ENCODE measurements at places on chromosomes 6 and 20.

- DNase-seq, result no peak
Observed at GRCh38 chr20:25453035-25453810, 45.8 kb downstream of the GINS1 start.

GRCh38 chr6:128899341-128900050 is 16.6 kb downstream of the LAMA2 start:
- no peak for DNase-seq

- DNase-seq, result no peak
Observed at GRCh38 chr6:147704691-147705090, 196.2 kb downstream of the SAMD5 start.

DNA sequence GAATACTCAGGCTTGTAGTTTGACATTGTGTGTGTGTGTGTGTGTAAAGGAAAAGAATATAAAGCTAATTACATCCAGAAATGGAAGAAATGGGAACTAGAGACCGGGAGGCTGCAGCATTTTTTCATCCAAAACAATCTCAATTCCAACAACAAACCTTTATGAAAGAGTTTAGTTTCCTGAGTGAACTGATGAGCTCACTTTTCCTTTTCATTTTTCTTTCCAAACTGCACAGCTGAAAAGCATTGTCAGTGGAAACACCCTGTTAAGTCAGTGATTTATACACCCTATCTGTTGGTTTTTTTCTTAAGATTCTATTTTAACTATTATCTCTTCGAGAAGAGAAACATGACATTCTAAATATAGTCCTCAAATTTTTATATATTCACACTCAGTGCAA is 130.9 kb downstream of the RFPL4B start:
- DNase-seq, result no peak

GRCh38 chr20:37543828-37544227 is 16.2 kb upstream of the BLCAP start:
- no peak for DNase-seq

DNA sequence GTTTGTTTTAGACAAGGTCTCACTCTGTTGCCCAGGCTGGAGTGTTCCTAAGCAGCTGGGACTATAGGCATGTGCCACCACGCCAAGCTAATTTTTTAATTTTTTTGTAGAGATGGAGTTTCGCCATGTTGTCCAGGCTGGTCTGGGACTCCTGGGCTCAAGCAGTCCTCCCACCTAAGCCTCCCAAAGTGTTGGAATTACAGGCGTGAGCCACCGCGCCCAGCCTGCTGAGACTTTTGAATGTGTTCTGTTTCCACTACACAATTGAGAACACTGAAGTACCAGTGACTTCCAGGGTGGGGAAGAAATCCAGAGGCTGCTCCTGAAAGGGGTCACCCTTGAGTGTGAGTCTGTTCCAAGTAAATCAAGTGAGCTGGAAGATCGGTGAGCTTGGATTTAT is 81.3 kb upstream of the ARMC2 start:
- no peak for DNase-seq

- no peak for DNase-seq
Observed at GRCh38 chr6:15065261-15065989, 180.4 kb upstream of the JARID2 start.

GRCh38 chr6:30321692-30322388 is 4.9 kb upstream of the TRIM39 start:
- DNase-seq, result no peak

GRCh38 chr6:147268254-147268653 is 64.0 kb downstream of the STXBP5 start:
- no peak for DNase-seq

GRCh38 chr20:36274181-36274841 is 31.8 kb upstream of the DLGAP4 start:
- DNase-seq, result no peak

GRCh38 chr6:28206928-28207509 is 18.1 kb upstream of the ZSCAN9 start:
- DNase-seq, result no peak

DNA sequence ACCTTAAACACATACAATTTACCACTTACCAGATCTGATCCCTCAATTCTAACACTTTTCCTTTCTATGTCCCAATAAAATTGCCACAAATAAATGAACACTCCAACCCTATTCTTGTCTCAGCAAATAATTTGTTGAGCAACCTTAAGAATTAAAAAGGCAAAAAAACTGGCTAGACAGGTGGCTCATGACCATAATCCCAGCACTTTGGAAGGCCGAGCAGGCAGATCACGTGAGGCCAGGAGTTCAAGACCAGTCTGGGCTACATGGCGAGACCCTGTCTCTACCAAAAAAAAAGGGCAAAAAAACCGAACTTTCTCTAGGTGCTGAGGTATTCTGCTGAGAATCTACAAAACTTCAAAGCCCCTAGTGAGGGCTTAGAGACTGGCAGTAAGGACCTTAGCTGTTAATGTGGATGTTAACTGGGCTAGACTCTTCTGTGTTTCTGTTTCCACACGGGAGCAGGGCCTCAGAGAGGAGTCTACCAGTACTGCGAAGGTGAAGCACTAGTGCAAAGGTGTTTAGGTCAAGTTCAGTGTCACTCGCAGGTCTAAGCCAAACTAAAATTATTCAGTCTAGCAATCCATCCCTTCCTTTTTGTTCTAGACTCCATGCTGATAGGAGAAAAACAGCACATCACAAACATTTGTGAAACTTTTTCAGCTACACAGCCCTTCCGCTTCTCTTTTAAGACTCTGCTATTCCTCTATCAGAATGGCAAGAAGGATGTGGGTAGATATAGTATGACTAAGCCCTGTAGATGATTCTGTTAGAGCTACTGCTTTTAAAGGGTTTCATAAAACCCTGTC is 2.6 kb downstream of the FASTKD5 start:
- peak; percentile 56 for DNase-seq

DNA sequence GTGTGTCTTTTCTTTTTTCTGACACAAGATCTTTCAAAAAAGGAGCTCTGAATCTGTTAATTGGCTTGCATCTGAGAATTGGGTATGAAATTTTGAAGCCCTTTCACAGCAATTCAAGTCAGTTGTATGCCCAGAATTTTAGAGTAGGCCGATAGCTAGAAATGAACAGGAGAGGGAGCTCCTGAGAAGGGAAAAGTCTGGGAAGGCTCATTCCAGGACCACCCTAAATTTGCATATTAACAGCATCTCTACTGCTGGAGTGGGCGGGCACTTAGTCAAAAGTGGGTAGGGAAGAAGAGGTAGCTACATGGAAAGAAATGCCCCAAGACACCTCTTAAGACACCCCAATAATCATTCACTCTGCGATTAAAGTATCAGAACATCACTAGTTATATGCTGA is 928.3 kb downstream of the TBC1D32 start:
- no peak for DNase-seq

DNA sequence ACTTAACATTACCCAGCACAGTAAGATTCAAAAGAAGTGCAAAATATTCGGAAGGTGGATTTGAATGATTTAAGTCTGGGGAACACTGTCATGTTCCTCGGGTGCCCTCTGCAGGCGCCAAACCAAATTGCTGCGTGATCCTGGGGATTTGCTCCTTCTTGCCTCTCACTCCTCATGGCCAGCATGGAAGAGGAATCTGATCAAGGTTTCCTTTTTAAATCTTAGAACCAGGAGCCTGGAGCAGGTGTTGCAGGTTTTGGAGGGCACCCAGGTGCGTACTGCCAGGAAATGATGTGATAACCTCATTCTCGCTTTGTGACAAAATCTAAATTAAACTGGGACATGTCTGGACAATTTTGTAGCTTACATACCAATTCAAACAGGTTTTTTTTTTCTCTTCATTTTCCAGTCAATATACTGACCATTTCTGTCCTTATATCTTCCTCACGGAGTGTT is 8.1 kb upstream of the PFDN4 start:
- DNase-seq, result peak; percentile 69

GRCh38 chr6:134902074-134902861 is 47.6 kb downstream of the ALDH8A1 start:
- DNase-seq, result no peak

DNA sequence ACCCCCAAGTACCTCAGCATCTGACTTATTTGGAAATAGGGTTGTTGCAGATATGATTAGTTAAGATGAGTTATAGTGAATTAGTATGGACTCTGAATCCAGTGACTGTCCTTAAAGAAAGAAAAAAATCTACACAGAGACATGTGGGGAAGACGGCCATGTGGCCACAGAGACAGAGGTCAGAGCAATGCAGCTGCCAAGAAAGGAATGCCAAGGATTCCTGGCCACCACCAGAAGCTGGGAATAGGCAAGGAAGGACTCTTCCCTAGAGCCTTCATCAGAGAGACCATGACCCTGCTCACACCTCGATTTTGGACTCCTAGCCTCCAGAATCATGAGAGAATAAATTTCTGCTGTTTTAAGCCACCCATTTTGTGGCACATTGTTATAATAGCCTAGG is 81.8 kb downstream of the FYN start:
- DNase-seq, result no peak

DNA sequence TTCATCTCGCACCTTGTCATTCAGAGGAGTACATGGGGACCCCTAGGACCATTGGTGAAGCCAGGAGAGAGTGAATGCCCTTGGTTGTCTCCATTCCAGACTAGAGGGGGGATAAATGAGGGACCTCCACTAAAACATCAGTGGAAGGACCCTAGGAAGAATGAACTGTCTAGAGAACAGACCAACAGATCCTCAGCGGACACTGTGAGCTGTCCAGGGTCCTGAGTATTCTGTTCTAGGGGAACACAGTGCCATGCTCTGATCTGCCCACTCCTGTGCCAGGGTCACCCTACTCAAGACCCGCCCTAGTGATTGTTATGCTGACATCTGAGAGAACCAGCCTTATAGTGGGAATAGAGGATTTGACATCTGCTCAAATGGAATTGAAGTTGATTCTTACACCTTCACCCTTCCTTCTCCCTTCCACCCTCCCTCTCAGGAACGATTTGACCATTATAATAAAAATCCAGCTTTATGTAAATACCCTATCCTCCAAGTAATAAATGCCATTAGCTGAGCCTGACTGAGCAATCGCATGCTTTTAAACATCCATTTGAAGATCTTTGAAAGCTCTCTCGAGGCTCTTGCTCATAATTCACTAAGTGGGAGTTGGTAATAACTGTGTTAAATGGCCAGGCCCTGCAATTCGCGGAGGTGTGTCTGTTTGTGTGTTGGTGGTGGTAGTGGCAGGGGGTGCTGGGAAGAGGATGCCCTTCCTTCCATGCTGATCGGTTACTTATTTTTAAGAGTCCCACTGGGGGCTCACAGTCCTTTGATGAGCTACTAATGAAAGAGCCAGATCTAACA is 43.6 kb upstream of the SLC32A1 start:
- DNase-seq, result peak; percentile 7

DNA sequence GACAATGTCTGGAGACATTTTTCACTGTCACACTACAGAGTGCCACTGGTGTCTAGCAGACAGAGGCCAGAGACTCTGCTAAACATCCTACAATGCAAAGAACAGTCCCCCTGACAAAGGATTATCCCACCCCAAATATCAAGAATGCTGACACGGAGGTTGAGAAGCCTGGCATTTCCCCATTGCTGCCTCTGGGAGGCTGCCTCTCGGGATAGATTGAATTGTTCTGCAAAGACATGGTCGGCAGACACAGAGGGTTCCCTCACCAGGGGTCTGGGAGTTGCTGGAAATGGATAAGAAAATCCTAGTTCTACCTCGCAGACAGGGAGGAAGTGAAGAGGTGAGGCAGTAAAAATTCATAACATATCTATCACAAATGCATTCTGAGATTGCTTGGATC is 166.4 kb upstream of the AGPAT4 start:
- DNase-seq, result no peak

DNA sequence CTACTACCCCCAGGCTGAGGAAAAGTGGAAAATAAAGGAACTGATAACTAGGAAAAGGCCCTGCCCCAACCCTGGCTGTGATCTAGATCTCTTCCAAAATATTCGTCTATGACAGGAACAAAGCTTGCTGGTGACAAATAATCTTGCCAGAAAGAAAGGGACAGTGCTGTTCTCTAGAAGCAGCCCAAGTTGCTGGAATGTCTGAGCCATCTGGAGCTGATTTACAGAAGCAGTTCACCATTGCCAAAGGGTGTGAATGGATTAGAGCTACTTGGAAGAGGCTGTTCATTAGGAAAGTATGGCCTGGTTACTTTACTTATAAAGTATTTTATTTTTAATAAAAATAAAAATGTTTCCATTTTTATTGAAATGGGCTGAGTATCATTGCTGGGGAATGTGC is 146.3 kb downstream of the EPM2A start:
- DNase-seq, result no peak

- DNase-seq, result no peak
Observed at GRCh38 chr20:11791835-11792567, 125.7 kb upstream of the BTBD3 start.

DNA sequence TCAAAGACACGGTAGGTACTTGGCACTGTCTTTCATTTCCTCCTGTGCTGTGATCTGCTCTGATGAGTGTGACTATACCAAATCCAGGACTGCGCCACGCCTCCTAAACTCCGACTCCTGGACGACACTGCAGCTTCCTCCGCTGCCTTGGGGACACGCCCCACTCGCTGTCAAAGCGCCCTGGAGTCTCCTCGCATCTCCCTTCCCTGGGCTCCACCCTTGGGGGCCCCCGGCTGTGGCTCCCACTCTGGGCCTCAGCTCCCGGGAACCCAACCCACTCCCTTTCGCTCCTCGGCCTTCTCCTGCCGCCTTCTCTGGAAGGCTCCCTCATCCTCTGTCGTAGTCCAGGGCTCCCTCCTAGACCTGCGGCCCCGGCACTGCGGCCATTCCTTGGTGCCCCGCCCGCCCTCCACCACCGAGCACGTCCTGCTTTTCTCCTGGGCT is 61.2 kb downstream of the RSPH3 start:
- no peak for DNase-seq

DNA sequence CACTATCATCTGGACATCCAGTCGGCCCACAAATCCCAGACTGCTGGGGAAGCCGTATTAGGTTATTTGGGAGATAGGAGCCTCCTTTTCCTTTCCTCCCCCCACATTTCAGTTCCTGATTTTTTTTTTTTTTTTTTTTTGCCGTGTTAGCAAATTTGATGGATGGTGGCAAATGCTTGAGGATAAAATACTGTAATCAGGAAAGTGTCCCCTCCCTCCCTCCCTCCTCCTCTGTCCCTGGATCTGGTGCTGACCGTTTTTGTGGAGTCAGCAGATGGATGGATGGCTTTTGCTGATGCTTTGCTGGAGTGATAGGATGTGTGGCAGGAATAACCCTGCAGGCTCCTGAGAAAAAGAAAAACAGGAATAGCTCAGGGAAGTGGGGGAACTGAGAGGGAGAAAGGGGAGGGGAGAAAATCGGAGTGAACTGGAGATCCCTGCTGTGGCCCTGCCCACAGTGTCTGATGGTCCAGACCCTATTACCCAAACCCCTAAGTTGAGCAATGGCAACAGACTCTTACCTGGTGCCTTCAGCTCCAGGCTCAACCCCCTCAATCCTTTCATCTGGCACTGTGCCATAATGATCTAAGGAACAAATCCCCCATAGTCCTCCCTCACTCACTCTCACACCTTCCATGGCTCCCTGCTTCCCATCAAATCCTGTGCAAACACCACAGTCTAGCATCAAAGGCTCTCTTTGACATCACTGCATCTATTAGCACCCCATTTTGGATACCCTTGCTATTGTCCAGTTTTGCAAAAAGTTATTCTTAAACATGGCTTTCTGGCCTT is 277.3 kb upstream of the CHD6 start:
- no peak for DNase-seq

GRCh38 chr20:20677186-20677585 is 35.3 kb downstream of the RALGAPA2 start:
- DNase-seq, result no peak

All from CD4-positive, alpha-beta T cell treated with Interleukin-4 for 1 hour (primary cell).